ENCODE measurements at places on chromosomes 2 and 18. TPM values are rescaled to one million over a fixed set of nuclear protein-coding genes. Genes with fewer than 3 reads are reported as not detected.

Gene NTSR2
- not detected for total RNA-seq

DNA sequence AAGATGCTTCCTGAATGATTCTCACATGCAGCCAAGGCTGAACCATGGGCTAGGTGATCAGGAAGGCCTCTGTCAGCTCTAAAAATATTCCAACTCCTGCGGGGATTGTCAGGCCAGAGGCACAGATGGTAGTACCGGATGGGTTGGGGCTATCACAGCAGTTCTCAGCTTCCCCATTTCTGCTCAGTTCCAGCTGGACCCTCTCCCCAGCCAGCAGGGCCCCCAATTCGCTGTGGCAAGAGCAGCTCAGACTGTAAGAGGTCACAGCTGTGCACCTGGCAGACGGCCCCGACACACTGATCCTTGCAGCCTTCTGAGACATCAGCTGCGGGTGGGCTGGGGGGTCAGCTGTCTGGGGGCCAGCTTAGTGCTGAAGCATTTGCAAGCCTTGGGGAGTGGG is 43.6 kb upstream of the TCF7L1 start:
- H3K4me1 ChIP-seq: no peaks in the 10 kb centered on the region
- no peak for DNase-seq
- H3K36me3 ChIP-seq: no peaks in the 10 kb centered on the region
- no peak overlapping the region for H3K4me3 ChIP-seq
- no peak overlapping the region for H3K27ac ChIP-seq
- H3K27me3 ChIP-seq: peaks cover 11% of the 10 kb centered on the region

DNA sequence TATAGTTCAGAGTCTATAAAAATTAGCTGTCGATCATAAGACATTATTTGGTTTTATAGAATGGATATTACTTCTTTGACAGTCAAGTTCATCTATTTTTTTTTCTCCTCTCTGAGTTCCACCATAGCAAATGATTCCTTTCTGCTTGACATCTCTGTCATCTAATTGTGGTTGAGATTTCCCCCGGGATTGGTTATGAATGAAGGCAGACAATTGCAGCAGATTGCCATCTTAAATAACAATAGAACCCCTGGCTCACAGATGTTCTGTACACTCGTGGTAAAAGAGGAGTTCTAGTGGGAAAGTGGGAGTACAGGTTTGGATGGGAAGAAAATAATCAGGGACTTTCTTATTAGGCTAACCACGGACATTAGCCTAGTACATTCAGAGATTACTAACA is 292.1 kb upstream of the NRXN1 start:
- H3K36me3 ChIP-seq: no peaks in the 10 kb centered on the region
- no peak overlapping the region for H3K4me3 ChIP-seq
- no peaks in the 10 kb centered on the region for H3K27me3 ChIP-seq
- no peak overlapping the region for H3K27ac ChIP-seq
- DNase-seq: no peak

DNA sequence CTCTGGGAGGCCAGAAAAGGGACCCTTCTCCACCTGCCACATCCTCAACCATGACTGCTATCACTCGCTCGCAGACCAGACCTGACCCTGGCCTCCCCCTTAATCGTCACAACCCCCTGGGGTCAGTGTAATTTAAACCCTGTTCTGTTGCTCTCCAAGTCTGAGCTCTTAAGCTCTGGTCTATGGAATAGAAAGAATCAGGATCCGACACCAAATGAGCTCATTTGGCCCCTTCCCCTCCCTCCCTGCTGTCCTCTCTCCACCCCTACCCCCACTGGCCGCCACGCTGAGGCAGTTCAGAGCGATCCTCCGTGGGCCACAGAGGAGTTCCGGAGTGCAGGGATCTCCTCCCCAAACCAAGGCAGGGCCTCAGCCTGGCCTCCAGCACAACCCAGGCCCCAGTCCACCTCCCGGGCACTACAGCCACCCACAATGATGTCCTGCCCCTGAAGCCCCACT is 5.3 kb downstream of the DNMT3A start:
- no peak overlapping the region for H3K4me3 ChIP-seq
- no peak for DNase-seq
- no peak overlapping the region for H3K27ac ChIP-seq
- no peaks in the 10 kb centered on the region for H3K36me3 ChIP-seq
- no peaks in the 10 kb centered on the region for H3K4me1 ChIP-seq

- no peak overlapping the region for H3K4me3 ChIP-seq
- H3K27ac ChIP-seq: no peak overlapping the region
- H3K36me3 ChIP-seq: peaks cover 9% of the 10 kb centered on the region
- H3K4me1 ChIP-seq: peaks cover 7% of the 10 kb centered on the region
- H3K27me3 ChIP-seq: no peaks in the 10 kb centered on the region
Measured at GRCh38 chr2:3571284-3571683, 3.8 kb upstream of the RPS7 start.

DNA sequence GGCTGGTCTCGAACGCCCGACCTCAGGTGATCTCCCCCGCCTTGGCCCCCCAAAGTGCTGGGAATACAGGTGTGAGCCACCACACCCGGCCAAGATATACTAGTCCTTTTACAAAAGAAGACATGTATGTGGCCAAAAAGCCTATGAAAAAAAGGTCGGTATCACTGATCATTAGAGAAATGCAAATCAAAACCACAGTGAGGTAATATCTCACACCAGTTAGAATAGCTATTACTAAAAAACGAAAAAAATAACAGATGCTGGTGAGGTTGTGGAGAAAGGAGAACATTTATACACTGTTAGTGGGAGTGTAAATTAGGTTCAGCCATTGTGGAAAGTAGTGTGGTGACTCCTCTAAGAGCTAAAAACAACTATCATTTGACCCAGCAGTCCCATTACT is 26.4 kb downstream of the KLHL23 start:
- no peaks in the 10 kb centered on the region for H3K27me3 ChIP-seq
- no peak overlapping the region for H3K4me3 ChIP-seq
- H3K27ac ChIP-seq: no peak overlapping the region
- H3K36me3 ChIP-seq: no peaks in the 10 kb centered on the region
- DNase-seq: no peak

Gene CIB4
- not detected for total RNA-seq

DNA sequence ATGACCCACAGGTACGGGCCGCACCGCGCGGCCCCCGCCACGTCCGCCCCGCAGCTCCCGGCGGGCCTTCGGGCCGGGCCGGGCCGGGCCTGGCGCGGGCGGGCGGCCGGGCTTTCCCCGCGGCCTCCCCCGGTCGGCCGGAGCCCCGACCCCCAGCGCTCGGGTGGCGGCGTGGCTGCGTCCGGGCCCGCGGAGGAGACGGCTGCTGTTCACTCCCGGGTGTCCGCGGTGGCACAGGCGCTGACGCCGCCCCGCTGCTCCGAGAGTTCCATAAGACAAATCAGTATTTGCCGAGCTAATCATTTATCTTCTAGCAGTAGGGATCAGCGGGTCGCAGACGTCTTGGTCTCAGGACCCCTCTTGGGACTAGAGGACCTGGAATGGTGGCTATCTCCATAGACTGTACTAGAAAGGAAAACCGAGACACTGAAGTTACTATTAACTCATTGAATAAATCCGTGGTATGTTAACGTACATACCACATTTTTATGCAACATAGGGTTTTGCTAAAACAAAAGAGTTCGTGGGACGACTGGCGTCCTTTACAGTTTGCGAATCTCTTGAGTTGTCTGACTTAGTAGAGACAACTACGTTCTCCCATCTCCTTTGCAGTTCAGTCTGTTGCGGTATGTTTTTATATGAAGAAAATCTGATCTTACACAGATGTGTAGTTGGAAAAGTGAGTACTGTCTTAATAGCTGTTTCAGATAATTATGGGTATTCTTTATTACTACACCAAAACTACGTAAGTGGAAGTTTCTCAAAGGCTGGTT is 500 bp downstream of the LIMS1 start:
- no peaks in the 10 kb centered on the region for H3K27me3 ChIP-seq
- peak; percentile 48 for DNase-seq
- peak overlapping the region; percentile 62 for H3K4me3 ChIP-seq
- H3K27ac ChIP-seq: peak overlapping the region; percentile 70
- peaks cover 31% of the 10 kb centered on the region for H3K4me1 ChIP-seq
- peaks cover 6% of the 10 kb centered on the region for H3K36me3 ChIP-seq

Gene ACTG2
- total RNA-seq: 78.8 TPM

DNA sequence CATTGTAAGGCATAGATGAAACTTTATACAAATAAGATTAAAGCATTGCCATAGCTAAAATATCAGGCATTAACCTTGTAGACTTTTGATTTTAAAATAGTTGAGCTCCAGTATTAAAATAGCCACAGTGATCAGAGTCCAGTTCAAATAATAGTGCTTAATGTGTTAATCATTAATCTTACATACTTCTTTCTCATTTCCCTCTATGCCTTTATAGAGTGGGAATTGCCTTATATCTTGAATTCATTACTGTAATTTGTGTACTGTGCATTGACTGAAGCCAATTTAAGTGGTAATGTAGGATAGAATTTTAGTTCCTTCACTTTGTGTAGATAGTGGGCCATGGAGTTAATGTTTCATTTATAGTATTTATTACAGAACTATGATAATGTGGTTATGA is 549.2 kb upstream of the VWC2L start:
- no peak overlapping the region for H3K4me3 ChIP-seq
- no peaks in the 10 kb centered on the region for H3K4me1 ChIP-seq
- no peak overlapping the region for H3K27ac ChIP-seq
- no peaks in the 10 kb centered on the region for H3K36me3 ChIP-seq
- no peaks in the 10 kb centered on the region for H3K27me3 ChIP-seq

Gene GYPC
- not detected for total RNA-seq

DNA sequence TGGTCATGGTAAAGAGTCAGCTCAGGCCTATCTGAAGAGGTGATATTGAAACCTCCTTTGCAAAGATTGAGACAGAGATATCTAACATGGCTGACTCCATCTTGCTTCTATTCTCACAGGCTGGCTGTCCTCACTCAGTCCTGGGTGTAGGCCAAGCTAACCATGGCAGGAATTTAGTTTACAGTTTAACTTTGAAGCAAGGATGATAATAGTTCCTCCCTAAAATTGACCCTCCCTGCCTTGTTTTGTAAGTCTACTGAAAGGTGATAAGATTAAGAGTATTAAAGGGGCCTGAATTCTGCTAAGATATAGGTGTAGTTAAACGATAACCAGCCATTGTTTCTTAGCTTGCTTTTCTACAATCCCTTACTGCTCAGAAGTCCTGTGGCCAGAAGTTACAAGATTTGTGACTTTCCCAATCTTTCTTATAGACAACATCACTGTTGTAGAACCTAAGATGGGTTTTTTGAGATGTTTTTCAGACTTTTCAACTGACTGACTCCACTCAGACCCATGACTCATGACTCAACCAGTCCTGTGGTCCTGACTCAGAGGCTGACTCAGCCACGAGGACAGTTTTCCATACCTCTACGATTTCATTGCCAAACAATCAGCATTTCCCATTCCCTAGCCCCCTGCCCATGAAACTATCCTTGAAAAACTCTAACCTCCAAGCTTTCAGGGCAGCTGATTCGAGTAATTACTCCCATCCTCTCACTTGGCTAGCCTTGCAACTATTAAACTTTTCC is 195.7 kb upstream of the SESTD1 start:
- DNase-seq: peak; percentile 64
- no peaks in the 10 kb centered on the region for H3K27me3 ChIP-seq
- H3K4me3 ChIP-seq: no peak overlapping the region
- H3K4me1 ChIP-seq: peaks cover 9% of the 10 kb centered on the region
- H3K27ac ChIP-seq: peak overlapping the region; percentile 69

DNA sequence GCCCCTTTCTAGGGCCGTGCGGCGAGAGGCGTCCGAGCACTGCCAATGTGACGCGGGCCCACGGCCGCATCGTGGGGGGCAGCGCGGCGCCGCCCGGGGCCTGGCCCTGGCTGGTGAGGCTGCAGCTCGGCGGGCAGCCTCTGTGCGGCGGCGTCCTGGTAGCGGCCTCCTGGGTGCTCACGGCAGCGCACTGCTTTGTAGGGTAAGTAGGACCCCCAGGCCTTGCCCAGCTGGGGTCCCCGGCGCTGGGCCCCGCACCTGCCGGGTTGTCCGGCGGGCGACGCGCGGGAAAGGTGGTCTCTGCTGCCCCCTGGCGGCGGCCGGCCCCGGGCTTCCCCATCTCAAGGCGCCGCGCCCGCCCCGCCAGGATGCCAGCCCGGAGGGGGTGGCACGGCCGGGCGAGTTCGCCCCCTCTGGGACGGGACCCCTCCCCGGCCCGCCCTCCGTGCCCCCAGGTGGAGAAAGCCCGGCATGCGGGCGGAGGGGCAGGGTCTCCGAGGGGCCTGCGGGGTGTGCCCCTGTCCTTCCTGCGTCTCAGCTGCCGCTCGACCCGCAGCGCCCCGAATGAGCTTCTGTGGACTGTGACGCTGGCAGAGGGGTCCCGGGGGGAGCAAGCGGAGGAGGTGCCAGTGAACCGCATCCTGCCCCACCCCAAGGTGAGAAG is 1.9 kb downstream of the PRSS56 start:
- H3K36me3 ChIP-seq: no peaks in the 10 kb centered on the region
- no peak overlapping the region for H3K27ac ChIP-seq
- DNase-seq: peak; percentile 36

Gene PARD3B
- 10.6 TPM for total RNA-seq

DNA sequence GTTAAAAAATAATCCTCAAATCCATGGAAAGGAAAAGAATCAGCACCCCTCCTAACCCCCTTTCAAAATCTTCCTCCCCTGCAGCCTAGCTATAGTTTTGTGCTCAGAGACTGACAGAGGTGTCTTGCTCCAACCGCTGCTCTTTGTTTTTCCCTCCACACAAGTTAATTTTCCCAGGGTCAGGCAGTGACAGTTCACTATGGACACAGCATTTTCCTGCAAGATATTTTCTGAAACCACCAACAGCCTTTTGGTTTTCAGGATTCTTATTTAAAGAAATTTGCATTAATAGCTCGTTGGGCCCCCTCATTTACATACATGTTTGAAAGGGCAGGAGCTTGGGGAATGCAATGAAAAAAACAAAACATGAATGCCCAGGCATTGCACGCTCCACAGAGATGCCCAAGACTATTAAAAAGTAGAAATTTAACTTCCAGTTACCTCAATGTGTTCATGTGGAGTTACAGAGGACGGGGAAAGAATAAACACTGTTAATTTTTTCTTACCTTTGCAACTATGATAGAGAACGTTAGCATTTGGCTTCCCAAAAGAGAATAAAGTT is 71.4 kb upstream of the CXCR4 start:
- H3K27ac ChIP-seq: no peak overlapping the region
- no peaks in the 10 kb centered on the region for H3K36me3 ChIP-seq
- no peaks in the 10 kb centered on the region for H3K27me3 ChIP-seq
- H3K4me1 ChIP-seq: no peaks in the 10 kb centered on the region

DNA sequence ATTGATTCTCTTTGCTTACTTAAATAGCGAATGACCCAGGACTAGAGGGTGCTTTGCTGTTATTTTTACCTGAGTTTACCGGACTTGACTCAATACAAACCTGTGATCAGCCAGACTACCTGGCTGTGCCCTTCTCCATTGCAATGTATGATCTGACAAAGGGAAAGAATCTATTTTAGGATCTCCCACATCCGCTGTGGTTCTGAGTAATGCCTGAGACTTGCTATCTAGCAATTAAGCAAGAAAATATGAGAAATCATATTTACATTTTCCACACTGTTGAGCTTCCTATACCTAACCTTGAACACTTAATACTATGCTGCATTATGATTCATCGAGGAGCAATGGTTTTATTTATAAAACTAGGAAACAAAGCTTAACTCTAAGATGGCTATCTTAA is 215.2 kb downstream of the RAD51AP2 start:
- peak; percentile 51 for DNase-seq
- H3K4me1 ChIP-seq: peaks cover 28% of the 10 kb centered on the region
- no peaks in the 10 kb centered on the region for H3K27me3 ChIP-seq

Measured in SJSA1 (cell line).